ENCODE measurements at places on chromosomes 3 and 15. TPM values are rescaled to one million over a fixed set of nuclear protein-coding genes. Genes with fewer than 3 reads are reported as not detected.

DNA sequence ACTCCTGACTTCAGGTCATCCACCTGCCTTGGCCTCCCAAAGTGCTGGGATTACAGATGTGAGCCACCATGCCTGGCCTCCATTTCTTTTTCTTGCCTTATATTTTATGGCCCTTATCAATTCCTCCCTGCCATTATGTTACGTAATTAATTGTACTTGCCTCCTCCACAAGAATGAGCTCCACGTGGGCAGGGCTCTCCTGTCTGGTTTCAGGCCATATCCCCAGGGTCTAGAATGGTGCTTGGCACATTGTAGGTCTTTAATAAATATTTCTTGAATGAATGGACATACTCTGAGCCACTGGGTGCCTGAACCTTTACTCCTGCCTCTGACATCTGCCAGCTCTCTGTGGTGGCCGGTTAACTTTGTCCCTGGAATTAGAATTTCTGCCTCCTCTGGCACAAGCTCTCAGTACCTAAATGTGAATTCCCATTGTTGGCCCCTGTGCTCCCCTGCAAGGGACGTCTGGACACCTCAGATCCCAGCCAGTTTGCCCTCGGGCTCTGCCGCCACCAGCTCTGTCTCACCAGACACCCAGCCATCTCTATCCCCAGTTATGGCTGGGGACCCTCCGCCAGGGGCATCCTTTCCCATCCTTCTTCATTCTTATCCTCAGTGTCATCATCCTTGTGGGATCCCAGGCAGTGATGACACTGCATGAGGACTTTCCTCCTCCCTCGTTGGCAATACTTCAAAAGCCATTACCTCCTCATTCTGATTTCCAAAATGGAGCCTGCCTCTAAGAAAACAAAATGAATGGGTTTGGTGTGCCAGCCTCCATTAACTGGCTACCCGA lies 165.6 kb upstream of the SMAD3 start:
- no peak for DNase-seq

GRCh38 chr3:190621927-190622326 lies 108.0 kb downstream of the IL1RAP start:
- no peak for DNase-seq

GRCh38 chr3:140463355-140463754 lies 214.5 kb upstream of the TRIM42 start:
- DNase-seq: no peak

- DNase-seq: no peak
Measured at GRCh38 chr3:156509189-156510174, 45.4 kb downstream of the SSR3 start.

DNA sequence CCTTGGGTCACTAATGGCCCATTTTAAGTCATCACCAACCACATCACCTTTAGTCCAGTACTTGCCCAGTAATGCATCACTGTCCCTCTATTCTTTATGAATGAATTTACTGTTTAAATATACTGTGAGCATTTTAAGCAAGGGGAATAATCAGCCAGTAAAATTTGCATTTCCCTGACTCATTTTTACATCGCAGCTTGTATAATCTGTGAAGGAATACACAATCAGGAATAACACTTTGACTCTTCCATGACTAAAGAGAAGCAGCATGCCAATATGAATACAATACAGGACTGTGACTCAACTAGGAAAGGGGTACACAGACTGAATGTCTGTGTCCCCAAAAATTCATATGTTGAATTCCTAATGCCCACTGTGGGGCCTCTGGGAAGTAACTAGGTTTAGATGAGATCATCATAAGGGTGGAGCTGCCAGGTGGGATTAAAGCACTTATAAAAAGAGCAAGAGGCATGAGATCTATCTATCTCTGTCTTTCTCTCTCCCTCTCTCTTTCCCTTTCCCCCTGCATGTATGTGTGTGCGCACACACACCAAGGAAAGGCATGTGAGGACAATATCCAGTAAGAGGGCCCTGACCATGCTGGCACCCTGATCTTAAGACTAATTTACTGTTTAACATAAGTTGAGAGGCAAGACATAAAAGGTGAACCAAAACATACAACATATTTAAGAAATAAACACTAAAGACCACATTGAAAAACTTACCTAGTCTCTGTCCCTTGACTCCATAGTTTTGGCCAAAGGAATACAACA lies 12.1 kb downstream of the B4GALT4 start:
- no peak for DNase-seq

DNA sequence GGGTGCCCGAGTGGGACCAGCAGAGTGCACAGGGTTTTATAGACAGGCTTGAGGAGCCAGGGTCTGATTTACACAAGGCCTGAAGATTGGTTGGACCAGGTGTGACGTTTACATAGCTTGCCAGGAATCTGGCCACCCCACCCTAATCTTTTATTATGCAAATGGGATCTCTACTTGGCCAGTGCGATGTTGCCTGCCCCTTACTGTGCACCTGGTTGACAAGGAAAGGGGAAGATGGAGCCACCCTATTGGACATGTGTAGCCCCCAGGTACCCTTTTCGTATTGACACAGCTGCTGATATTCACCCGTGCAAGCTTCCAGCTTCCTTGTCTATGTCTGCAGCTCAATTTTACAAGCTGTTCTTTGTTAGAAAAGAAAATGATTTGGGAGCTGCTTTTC lies 132.0 kb downstream of the ARNT2 start:
- DNase-seq: no peak

- no peak for DNase-seq
Measured at GRCh38 chr3:158668506-158668905, 3.9 kb downstream of the LXN start.

DNA sequence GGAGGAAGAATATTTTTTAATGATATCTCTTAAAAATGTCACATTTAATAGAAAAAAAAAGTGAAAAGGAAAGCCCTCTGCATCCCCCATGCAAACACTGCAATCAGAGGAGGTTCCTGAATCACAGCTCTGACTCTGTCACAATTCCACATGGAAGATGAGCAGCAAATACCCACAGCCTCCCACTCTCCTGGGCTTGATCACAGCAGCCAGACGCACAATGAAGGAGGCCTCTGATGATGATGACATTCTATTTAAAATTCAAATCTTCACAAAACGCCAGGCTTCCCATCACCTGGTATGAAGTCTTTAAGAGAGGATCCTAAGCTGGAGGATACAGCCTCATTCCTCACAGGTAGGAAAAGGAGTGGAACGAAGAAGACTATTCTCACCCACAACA lies 9.1 kb upstream of the DIS3L start:
- DNase-seq: no peak

DNA sequence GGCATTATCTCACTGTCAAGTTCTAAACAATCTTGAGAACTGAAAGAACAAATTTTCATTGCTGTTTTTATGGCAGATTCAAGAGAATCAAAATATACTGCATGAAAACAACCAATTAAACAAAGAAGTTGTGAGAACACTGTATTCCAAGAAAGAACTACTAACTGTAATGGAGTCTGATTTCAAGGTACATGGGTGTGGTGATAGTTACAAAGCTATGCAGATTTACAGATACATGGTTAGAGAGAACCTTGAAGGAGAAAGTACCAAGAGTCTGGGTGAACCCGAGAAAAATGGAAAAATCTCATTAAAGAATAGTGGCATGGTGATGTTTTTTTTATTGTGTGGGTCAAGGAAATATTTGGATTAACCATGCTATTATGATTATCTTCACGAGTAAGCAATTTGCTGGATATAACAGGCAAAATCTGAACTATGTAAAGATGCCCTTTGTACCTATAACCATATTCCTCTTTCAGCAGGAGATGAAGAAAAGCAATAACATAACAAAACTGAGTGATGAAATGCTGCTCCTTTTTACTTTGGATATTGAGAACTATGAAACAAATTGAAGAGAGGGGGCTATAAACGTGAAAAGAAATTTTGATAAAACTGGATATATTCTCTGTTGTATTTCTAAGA lies 100.4 kb downstream of the PLSCR2 start:
- no peak for DNase-seq

DNA sequence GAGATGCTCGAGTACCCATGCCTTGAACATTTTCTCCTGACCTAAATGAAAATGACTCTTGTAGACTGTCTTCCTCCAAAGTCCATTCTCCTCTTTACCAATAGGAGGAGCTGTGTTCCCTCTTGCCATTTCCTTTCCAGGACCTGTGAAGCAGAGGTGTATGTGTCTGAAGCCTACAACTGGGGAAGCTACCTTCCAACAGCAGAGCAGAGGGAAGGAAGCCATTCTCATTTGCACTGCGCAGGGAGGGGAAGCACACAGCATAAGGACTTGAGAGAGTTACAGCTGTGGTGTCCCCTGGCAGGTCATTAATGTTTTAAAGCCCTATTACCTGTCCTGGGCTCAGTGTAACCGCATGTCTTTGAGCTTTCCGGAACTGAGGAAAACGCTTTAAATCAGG lies 38.7 kb downstream of the HSPBAP1 start:
- peak; percentile 20 for DNase-seq

GRCh38 chr3:129794311-129795185 lies 99.0 kb downstream of the TMCC1 start:
- DNase-seq: peak; percentile 2

GRCh38 chr3:9866639-9867038 lies 13.4 kb downstream of the CIDEC start:
- DNase-seq: no peak

GRCh38 chr3:188180114-188180513 lies 26.2 kb downstream of the LPP start:
- DNase-seq: no peak

- no peak for DNase-seq
Measured at GRCh38 chr3:101383156-101383575, 62.8 kb upstream of the IMPG2 start.

- DNase-seq: no peak
Measured at GRCh38 chr3:135896613-135897012, 68.9 kb upstream of the PPP2R3A start.

DNA sequence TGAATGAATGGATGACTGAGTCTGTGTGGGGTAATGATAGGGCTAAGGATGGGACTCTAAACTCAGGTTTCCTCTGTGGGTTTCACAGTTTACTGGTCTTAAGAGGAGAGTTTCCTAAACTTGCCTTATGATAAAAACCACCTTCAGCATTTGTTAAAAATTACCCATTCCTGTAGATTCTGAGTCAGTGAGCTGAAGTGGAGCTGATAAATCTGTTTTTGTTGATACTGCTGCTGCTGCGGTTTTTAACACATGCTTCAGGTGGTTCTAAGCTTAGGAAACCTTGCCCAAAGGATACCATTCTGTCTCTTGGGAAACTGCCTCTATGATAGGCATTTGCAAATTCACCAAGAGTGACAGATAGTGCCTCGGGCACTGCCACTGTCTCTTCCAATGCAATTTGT lies 52.6 kb downstream of the MECOM start:
- DNase-seq: no peak

DNA sequence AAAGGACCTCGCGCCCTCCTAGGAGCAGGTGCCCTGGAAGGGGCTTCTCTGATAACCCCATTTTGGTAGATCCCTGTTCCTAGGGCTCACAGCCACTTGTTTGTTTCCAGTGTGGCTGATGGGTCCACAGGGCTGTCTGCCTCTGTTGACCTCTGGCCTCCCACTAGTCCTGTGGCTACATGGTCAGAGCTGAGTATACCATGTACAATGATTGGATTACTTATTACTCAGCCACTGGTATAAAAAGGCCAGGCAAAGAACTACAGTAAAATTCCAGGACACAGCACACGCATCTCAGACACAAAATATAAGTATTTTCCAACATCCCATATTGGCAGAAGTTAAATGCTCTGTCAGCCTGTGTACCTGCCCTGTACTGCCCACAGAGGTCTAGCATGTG lies 277.3 kb downstream of the GABRG3 start:
- DNase-seq: no peak

- peak; percentile 47 for DNase-seq
Measured at GRCh38 chr15:70474471-70475406, 288.6 kb downstream of the UACA start.

- no peak for DNase-seq
Measured at GRCh38 chr3:77096966-77097890, 57.3 kb downstream of the ROBO2 start.

DNA sequence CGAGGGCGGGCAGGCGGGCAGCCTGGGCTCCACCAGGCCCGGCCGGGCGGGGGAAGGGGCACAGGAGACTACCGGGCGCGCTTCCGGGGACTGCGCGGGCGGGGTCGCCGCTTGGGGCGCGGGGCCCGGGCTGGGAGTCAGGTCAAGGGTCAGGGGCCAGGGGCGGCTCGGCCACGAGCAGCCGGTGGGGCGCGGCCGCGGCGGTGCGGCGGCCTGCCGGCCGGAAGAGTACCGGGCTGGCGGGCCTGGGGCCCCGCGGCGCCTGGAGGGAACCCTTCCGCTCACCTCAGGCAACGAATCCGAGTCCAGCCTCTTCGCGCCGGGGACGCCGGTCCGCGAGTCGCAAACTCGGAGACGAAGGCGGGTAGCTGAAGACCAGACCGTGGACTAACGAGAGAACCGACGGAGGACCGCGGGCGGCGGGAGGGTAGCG lies 225 bp downstream of the RHOA start:
- peak; percentile 74 for DNase-seq

Gene SUSD5
- total RNA-seq: not detected

Gene SENP8
- 1.5 TPM for total RNA-seq

Gene FGF7
- total RNA-seq: not detected

Gene LYZL4
- not detected for total RNA-seq

Gene TSC22D2
- 20.2 TPM for total RNA-seq

Gene SEMA3F
- 0.25 TPM for total RNA-seq

Gene CFAP92
- 1.1 TPM for total RNA-seq

Gene FAM81A
- 0.21 TPM for total RNA-seq

Gene TPRG1
- total RNA-seq: 24.4 TPM

Gene ACTR8
- total RNA-seq: 39.2 TPM

Gene POPDC2
- total RNA-seq: 7.2 TPM

Gene IL17RB
- total RNA-seq: 2.1 TPM
